ENCODE measurements at places on chromosomes 16 and 17. TPM values are rescaled to one million over a fixed set of nuclear protein-coding genes. Genes with fewer than 3 reads are reported as not detected.

Gene TIMM22
- 23.5 TPM for total RNA-seq

GRCh38 chr17:18860161-18860972, 2.4 kb downstream of the PRPSAP2 start:
- DNase-seq, result no peak

GRCh38 chr16:4345836-4346781, 5.0 kb downstream of the PAM16 start:
- no peak for DNase-seq

Gene RAB37
- total RNA-seq, result not detected

GRCh38 chr17:40097931-40098845, 2.2 kb downstream of the NR1D1 start:
- peak; percentile 46 for DNase-seq

GRCh38 chr16:50626868-50627267, 54.2 kb downstream of the SNX20 start:
- no peak for DNase-seq

Gene SDR42E2
- not detected for total RNA-seq

- no peak for DNase-seq
Measured at GRCh38 chr16:6427621-6428020, 905.0 kb upstream of the RBFOX1 start.

Gene CLEC18B
- 0.45 TPM for total RNA-seq

Gene NME4
- 161 TPM for total RNA-seq

DNA sequence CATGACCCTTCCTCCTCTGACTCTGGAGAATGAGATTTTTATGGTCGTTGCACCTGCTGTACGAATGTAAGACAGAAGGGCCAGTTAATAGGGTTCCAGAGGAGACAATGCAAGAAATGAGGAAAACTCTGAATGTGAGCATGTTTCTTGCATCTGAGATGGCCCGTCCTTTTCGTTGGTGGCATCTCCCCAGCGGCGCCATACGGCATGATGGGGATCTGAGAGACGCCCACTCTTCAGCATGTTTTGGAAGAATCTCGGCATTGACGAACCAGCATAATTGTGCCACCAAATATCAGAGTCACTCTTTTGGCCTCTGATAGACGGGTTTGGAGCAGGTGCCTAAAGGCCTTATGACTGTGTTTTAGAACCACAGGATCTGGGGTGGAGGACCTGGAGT, 126.5 kb upstream of the RCVRN start:
- no peak for DNase-seq

DNA sequence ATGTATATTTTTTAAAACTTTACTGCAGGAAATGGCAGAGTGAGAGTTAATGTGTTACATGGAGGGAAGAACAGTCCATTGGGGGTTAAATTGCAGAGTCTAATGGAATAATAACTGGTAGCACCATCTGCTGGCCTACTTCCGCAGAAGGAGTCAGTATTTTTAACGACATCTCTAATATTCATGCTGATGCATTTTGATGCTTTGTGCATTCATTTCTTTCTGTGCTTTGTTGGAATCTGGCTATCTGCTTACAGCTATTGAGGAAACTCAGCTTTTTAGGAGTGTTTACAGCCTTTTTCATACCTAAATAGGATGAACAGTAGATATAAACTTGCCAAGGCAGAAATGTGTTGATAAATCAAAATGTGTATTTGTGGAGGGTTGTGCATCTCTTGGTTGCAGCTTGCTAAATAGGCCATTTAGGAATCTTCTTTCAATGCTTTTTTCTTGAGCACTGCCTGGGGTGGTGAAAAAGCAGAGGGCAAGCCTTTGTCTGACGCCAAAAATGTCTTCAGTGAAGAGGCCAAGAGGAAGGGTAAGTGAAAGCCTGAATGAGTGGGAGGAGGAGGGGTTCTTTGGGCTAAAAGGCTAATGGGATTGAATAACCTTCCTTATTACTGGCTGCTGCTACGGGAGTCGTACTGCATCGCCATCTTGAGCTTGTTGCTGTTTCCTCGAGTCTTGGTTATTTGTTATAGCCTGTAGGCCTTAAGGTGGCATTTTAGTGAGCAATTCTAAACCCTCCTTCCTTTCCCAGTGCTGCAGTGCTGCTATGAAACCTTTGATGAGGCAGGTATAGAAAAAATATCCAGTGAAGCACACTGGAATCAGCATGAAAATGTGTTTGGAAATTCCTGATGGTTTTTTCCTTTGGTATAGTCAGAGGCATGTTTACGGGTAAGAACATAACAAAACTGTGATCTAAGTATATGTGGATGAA, 153.3 kb downstream of the CHD9 start:
- peak; percentile 94 for DNase-seq

DNA sequence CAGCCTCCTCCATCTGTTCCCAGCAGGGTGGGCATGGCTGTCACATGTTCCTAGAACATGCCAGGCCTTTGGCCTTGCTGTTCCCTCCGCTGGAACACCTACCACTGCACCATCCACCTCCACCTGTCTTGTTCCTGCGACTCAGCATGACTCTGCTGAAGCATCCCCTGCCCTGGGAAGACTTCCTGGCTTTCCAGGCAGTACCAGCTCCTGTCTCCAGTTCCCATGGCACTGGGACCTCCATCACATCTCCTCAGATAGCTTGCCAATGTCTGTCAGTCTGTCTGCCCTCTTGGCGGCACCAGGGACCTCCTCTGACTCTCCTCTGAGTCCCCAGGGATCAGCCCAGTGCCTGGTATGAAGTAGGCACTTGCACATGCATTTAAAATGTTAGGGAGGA, 15.7 kb downstream of the PDP2 start:
- DNase-seq, result no peak

DNA sequence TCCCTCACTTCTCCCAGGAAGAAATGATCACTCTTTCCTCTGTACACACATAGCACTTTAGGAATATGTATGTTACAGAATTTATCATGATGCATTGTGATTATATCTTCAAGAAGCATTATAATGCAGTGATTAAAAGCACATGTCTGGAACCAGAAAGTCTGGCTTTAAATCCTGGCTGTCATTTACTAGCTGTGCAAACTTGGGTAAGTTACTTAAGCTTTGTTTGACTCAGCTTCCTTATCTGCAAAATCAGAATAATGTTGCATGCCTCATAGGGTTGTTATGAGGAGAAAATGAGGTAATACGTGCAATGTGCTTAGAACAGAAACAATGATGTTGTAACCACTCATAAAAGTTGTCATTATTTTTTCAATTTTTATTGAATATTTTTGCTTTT, 156.3 kb upstream of the ZKSCAN2 start:
- peak; percentile 2 for DNase-seq

DNA sequence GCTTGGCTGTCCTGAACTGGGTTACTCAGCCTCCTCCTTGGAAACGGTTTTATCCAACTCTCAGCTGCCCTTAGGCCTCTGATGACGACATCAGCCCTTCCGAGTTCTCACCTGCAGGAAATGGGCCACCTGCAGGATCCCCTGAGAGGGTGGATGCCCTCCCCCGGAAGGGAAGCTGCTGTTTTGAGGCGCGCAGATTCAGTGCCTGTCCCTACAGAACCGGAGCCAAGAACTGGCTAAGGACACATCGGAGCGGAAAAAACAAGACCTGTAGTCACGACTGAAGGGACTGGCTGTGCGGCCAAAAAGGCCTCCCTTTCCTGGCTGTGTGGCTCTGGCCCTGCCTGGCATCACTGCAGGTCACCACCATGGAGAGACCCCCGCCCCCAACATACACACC, 11.7 kb upstream of the C16orf95 start:
- no peak for DNase-seq

Gene CCDC102A
- 16.5 TPM for total RNA-seq

- peak; percentile 86 for DNase-seq
Measured at GRCh38 chr16:4660454-4661007, 32.8 kb upstream of the NUDT16L1 start.

DNA sequence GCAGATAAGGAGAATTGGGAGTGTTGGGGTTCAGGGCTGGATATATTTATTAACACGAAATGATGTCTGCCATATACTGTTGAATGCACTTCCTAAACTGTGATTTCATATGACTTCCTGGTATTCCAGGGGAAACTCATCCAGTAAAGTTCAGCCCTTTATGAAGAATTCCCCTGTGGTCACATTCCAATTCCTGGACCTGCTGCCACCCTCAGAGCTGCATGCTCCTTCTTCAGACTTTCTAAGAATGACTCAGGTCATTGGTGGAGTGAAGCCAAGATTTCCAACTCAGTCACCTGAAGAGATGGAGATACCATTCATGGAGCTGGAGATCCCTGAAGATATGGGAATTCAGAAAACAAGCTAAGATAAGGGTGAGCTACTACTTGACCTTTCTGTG, 114.2 kb upstream of the TMEM97 start:
- DNase-seq, result peak; percentile 91

- DNase-seq, result peak; percentile 95
Measured at GRCh38 chr17:72387487-72387886, 266.7 kb downstream of the SOX9 start.

DNA sequence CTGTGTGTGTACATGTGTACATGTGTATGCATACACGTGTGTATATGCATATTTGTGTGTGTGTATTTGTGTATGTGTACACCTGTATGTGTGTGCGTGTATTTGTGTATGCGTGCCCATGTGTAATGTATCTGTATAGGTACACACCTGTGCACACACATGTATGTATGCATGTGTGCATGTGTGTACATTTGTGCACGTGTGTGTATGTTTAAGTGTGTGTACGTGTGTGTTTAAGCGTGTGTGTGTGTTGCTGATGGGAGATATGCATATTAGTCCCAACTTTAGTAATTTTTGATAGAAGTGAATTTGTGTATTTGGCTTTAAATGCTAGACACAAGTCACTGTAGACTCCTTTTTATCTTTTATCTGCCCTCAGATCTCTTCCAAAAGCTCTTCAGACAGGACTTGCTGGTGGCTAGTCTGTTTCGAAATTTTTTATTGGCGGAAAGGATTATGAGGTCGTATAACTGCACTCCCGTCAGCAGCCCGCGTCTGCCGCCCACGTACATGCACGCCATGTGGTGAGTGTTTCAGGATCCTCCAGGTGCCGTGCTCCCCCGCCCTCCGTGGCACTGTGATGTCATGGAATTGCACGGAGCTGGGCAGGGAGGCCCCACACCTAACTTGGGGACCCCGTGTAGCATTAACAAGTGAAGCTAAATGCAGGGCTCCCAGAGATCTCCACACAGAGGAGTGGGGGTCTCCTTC, 168.8 kb upstream of the CHMP6 start:
- DNase-seq, result no peak

- no peak for DNase-seq
Measured at GRCh38 chr17:57407287-57408070, 151.2 kb downstream of the MSI2 start.

DNA sequence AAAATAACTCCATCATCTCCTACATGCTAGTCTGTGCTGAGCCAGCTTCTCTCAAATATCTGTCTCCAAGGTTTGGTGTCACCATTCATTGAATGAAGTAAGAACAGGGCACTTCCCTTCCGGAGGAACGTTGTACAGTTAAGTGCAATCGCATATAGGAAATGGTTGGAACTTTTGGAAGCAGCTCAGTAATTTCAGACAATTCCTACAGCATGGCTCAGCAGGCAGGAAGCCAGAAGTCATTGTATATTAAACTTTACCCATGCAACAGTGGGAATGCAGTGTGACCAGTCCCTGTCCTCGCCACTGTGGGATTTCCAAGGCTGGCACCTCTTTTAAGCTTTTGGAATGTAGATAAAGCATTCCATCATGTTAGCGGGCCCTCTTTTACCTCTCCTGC, 51.1 kb upstream of the MYH2 start:
- DNase-seq, result peak; percentile 89

GRCh38 chr17:69250641-69251040, 22.0 kb upstream of the ABCA10 start:
- no peak for DNase-seq

Gene C16orf96
- not detected for total RNA-seq

Gene MPDU1
- 246 TPM for total RNA-seq

DNA sequence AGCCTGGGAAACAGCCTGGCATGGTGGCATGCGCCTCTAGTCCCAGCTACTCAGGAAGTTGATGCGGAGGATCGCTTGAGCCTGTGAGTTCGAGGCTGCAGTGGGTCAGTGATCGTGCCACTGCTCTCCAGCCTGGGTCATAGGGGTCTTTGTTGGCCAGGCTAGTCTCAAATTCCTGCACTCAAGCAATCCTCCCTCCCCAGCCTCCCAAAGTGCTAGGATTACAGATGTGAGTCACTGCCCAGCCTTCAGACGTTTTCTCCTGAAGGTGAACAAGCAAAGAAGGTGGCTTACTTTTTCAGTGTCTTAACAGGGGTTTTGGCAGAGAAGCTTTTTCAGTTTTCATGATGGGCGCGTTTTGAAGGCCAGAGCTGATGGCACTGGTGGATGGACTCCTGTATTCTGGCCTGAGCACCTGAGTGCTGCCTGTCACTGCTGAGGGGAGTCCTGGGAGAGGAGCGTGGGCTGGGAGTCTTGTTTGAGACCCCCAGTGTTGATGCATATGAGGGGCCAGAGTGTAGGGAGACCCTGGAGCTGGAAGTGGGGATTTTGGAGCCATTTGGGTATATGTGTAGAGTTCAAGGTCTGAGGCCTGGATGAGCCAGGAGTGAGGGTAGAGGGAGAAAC, 41.4 kb downstream of the FOXK2 start:
- DNase-seq, result no peak

DNA sequence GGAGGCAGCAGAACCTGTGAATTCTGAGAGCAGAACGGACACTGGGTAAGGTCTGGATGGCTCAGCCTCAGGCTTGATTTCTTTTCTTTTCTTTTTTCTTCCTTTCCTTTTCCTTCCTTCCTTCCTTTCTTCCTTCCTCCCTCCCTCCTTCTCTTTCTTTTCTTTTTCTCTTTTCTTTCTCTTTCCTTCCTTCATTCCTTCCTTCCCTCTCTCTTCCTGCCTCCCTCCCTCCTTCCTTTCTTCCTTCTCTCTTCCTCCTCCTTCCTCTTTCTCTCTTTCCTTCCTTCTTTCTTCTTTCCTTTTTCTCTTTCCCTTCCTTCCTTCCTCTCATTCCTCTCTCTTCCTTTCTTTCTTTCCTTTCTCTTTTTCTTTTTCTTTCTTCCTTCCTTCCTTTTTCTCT, 38.0 kb downstream of the OR3A1 start:
- no peak for DNase-seq

Gene SP6
- total RNA-seq, result 0.46 TPM

Gene IL17C
- not detected for total RNA-seq

DNA sequence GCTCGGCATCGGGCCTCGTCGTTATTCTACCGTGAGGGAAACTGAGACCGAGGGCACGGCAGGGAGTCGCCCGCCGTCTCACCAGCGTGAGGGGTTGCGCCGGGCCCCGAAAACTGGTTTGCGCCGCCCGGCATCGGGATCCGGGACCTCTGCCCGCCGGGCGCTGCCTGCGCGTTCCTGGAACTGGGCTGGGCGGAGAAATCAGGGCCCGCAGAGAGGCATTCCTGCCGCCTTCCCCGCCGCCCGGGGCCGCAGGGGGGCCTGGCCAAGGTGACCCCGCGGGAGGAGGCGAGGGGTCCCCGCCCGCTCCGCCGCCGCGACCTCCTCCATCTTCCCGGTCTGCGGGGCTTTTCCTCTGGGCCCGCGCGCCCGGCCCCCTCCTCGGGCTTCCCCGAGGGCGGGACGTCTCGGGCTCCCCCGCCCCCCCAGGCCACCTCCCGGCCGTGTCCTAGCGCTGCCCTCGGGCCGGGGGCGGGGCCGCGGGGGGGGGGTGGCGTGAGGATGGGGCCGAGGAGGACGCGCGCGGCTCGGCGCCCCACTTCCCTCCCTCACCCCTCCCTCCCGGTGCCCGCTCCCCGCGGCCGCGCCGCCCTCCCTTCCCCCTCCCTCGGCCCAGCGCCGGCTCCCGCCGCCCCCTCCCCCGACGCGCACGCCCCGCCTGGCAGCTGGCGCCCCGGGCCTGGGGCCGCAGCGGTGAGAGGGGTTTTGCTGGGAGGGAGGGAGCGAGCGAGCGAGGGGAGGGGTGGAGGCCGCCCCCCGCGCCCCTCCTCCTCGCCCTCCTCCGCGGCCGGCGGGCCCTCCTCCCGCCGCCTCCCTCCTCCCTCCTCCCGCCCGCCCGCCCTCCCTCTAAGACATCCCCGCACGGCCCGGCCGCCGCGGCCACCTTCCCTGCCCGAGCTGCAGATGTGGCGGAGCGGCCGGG, at the start of gene GLIS2:
Gene GLIS2 (plus strand): TSS at position 882 of the 922 bp plus-strand sequence. CDS start 16,214 bp downstream, outside the sequence.
- DNase-seq, result peak; percentile 73

Gene EVPL
- not detected for total RNA-seq
